ELR (cell line): ENCODE measurements at places on chromosomes 11 and 22.

DNA sequence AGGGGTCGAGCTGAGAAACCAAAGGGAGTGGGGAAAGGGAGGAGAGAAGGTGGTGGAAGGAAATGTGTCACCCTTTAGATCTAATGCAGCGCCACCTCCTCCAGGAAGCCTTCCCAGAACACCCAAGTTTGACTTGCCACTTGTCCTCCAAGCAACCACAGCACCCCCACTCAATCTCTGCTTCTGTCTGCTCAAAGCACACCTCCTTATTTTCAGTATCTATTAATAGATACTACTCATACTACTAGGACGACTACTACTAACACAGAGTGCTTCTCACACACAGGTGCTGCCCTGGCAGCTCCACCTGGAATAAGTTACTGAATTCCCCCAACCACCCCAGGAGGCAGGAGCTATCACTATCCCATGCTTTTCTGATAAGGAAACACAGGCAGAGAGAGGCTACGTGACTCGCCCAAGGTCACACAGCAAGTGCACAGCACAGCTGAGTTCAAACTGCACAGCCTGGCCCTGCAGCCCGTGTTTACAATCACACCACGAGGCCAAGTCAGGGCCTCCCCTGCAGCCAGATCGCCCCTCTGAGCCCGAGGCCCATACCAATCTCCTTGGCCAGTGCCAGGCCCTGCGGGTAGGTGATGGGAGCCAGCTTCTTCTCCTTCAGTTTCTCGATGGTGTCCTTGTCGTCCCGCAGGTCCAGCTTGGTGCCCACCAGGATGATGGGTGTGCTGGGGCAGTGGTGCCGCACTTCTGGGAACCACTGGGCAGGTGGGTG lies 13.2 kb downstream of the RAC2 start:
- peak; percentile 31 for DNase-seq

DNA sequence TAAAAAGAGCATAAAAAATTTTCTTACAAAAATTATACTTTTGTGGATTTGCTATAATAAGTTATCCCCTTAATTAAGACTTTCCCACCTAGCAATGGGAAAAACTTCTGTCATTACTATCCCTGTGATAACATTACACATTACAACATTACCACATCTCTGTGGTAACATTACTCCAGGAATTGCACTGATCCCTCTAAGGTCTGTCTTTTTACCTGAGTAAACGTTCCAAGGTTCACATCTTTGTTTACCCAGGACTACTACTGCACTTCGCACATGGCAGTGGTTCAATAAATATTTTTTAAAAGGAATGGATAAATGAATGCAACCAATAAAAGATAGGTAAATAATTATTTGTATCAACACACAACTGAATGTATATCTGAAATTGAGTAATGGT lies 92.4 kb upstream of the NOX4 start:
- DNase-seq: no peak

- peak; percentile 49 for DNase-seq
These were observed 107.3 kb upstream of the HSD17B12 start for GRCh38 chr11:43573233-43573632.

DNA sequence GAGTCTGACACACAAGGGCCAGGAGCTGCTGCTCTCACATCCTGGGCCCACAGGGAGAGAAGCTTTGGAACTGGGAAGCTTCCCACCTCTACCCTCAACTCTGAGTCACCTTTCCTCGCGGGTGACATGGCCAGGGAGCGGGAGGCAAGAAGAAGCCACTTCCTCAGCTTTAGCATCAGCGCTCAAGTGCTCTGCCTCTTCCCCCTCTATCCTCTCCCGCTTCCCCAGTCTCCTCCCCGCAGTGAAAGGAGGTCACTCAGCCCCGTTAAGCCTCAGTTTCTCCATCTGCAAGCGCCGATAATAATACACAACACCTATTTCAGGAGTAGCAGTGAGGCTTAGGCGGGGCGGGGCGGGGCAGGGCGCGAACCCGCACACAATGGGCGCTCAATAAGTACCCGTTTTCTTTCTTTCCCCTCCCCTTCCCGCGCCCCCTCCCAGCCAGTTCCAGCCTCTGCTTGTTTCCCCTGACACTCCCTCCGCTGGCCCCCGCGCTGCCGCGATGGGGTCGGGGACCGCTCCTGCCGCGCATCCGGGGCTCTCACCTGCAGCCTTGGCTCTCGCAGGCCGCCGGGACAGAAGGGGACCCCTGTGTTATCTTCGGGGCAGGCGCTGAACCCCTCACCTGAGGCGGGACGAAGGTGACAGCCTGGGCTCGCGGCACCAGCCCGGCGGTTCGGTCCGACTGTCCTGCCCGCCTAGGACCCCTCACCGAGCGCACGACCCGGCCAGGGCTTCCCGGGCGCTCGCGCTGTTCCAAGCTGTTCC lies 892 bp downstream of the GDPD5 start:
- peak; percentile 63 for DNase-seq

DNA sequence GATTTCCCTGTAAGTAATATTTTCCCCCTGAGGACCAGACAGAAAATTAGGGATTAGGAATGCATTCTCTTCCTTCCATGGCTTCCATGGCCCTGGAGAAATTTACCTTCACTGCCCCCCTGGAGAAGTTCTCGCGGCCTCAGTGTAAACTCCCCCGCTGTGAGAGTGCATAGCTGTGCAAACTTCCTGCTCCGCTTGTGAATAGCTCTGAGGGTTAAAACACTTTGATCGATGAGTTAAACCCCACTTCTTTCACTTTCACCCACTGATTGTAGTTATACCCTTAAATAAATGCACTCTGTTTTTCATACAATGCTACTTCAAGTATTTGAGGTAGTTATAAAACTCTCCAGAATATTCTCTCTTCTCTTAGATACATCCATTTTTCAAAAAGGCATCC lies 190.8 kb downstream of the DSCAML1 start:
- no peak for DNase-seq

DNA sequence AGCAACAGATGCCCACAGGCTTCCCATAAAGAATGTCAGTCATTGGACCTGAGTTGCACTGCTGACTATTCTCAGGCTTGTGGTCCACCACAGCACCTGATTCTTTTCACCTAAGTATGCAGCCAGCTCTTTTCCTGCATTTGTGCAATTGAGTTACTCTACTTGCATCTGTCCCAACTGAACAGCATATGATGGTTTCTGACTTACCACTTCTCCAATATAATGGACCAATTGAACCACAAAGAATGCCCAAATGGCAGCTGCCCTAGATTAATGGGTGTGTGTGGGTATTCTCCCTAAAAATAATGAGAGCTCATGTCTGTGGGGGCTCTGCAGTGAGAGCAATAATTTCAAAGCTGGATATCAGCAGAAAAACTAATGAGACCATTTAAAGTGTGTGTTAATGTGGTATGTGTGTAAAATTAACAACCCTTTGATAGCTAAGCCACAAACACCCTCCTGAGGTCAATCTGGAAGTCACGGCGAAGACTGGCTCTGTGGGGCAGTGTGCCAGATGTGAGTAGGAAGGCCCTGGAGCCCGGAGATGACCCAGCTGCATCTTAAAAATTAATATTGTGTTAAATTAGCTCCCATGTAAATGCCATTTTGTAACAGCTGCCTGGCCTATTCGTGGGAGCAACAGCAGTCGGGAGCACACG lies 43.8 kb downstream of the SC5D start:
- no peak for DNase-seq

DNA sequence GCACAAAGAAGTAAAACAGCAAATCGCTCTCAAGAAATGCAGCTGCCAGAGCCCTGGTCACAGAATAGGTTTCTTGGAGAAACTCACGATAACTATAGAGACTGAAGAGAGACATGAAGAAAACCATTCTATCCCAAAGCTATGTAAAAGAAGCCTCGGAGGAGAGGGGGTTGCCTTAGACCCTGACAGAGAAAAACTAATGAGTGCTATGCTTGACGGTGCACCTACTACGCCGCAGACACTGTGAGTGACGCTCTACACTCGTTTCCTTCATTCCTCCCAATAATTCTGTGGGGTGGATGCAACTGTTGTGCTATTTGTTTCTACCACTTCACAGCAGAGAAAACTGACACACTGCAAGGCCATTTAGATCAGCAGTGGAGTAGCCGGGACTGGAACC lies 121.8 kb downstream of the ETS1 start:
- DNase-seq: no peak

GRCh38 chr11:88212300-88212699 lies 37.1 kb upstream of the RAB38 start:
- DNase-seq: no peak

GRCh38 chr22:38965614-38966379 lies 8.4 kb downstream of the APOBEC3A start:
- no peak for DNase-seq

DNA sequence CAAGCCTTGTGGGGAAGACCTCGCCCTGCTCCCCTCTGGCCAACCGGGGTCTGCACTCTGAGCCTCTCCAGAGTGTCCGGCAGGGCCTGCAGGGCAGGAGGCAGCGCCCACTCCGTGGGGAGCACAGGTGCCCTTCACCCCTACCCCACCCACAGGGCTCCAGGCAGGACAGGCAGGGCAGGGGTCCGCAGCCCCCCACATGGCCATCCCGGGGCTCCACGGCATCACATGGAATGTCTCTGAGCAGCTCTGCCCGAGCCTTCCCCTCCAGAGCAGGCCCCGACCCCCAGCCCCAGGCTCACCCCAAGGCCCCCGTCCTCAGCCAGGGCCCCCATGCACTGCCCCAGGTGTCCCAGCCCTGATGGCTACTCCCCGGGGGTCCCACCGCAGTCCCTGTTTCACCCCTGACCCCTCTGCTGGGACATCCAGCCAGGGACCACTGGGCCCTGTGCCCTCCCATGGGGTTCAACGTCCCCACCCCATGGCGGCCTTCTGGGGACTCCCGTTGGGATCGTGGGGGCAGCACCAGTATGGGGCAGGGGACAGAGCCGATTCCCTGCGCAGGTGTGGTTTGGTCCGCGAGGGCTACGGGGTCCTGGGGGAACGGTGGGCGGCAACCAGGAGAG lies 77.7 kb downstream of the BRD1 start:
- no peak for DNase-seq

DNA sequence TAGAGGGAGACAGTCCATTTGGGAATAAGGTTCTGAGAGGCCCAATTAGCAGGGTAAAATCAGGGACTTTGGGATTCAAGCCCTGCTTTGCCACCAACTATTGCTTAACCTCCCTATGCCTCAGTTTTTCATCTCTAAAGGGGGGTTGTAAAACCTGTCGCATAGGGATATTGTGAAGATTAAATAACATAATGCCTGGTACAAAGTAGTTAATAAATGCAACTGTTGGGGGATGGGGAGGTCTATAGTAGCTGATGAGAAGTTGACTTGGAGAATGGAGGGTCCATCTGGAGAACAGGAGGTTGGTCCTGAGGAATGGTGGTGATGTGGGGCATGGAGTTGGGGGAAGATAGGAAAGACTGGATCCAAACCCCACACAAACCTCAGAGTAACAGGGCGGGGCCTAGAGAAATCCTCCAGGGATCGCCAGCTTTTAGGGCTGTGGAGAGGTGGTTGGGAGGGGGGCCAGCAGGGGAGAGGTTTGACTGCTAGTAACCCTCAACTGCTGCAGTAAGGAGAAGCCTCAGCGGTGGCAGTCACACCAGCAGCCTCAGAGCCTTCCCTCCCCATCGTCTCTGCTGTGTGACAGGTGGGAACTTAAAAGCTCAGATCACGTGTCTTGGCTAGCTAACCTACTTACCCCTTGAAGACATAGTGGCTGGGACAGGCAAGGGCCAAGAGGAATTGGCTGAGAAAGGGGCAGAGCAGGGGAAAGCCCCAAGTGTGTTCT lies 1.1 kb upstream of the ABCG4 start:
- no peak for DNase-seq

DNA sequence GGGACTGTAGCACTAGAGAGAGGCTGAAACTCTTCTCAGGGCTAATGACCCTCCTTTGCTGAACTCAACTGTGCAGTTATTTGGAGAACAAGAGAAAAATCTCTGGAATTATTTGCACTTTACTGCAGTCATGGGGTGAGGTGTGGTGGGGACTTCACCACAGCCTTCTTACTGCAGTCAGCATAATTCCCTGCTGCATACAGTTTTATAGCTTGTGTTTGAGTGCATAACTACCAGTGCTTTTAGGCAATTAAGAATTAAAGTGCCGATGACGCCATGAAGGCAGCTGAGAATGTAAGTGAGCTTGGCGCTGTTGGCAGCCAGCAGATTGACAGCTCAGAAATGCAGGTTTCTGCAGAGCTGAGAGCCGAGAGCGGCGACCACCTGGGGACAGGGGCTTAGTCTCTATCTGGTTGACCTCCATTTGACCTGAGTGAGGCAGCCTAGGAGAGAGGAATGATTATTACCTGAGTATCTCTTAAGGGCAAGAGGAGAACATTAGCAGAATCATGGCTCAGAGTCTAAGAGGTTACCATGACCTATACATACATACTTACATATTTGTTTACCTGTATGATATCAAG lies 830.0 kb downstream of the NTM start:
- DNase-seq: no peak

- DNase-seq: no peak
These were observed 1065.2 kb upstream of the CNTN5 start for GRCh38 chr11:97955595-97955994.

- no peak for DNase-seq
These were observed 6.1 kb upstream of the CHST1 start for GRCh38 chr11:45671246-45672171.

- DNase-seq: no peak
These were observed 15.1 kb upstream of the EFCAB6 start for GRCh38 chr22:43827003-43827735.

DNA sequence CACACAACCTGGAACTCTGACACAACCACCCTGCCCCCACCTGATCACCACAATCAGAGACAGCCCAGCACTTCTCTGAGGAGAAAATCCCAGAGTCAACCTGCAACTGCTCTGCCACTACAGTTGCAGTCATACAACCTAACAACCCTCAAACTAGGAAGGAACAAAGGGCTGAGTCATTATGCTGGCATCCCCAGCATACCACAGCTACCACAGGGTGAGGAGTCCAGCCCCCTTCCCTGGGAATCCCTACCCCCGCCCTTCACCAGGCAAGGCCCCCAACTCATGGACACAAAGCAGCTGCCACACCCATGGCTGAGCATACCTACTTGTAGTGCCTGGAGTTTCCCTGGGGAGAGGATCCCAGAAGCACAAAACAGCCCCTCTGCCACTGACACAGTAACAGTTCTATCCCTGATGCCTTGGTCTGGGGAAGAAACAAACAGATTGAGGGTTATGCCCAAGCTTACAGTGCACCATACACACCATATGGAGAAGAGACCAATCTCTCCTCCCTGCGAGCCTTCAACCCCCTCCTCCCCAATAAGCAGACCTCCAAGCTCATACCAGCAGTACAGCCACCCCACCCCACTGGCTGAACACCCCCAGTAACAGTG lies 68.5 kb upstream of the C11orf58 start:
- DNase-seq: peak; percentile 50

DNA sequence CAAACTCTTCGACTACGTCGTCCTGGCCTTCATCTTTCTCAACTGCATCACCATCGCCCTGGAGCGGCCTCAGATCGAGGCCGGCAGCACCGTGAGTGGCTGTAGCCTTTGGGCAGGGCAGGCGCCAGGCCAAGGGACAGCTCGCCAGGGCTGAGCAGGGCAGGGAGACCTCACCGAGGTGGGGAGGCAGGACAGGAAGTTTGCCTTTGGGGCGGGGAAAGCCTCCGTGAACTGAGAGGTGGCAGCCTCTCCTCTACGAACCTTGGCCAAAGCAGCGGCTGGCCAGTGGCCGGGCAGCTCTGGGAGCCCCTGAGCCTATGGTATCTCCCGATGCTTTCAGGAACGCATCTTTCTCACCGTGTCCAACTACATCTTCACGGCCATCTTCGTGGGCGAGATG lies 93.2 kb downstream of the CACNA1I start:
- no peak for DNase-seq

GRCh38 chr11:91066456-91067047 lies 843.7 kb upstream of the CHORDC1 start:
- no peak for DNase-seq
